ENCODE measurements at places on chromosomes 7 and 10.

GRCh38 chr10:99630991-99631390 lies 10.8 kb upstream of the SLC25A28 start:
- no peak for DNase-seq

DNA sequence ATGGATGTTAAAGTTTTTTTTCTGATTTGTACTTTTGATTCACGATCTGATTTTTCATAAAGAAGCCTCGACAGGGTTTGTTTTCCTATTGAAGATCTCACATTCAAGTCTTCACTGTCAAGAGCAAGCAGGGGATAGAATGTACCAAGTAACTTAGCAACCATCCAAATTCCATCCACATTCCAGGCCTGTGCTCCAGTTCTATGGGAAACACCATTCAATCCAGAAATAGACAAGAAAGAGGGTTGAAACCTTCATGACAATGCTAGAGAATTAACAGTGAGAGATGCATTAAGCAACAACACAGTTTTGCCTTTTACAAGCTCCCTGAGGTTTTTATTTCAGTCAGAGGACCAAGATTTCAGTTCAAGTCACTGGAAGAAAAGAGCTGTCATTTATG lies 300.2 kb downstream of the NEBL start:
- no peak for DNase-seq

GRCh38 chr7:94069162-94069739 lies 65.1 kb upstream of the BET1 start:
- no peak for DNase-seq

- no peak for DNase-seq
These were observed 129.1 kb downstream of the EXOC4 start for GRCh38 chr7:133381965-133382364.

- no peak for DNase-seq
These were observed 70.5 kb downstream of the NPY start for GRCh38 chr7:24354456-24354855.

Data from iPS DF 6.9 (cell line).